AG04449 (cell line): ENCODE measurements at places on chromosomes 1 and 21.

GRCh38 chr1:160522622-160523345 lies at the start of gene SLAMF6:
Gene SLAMF6 (minus strand): TSS chr1:160523255. CDS start chr1:160523192, 63 bp downstream.
- no peak for DNase-seq

- DNase-seq: no peak
Observed at GRCh38 chr1:169776440-169776839, 18.3 kb downstream of the METTL18 start.

DNA sequence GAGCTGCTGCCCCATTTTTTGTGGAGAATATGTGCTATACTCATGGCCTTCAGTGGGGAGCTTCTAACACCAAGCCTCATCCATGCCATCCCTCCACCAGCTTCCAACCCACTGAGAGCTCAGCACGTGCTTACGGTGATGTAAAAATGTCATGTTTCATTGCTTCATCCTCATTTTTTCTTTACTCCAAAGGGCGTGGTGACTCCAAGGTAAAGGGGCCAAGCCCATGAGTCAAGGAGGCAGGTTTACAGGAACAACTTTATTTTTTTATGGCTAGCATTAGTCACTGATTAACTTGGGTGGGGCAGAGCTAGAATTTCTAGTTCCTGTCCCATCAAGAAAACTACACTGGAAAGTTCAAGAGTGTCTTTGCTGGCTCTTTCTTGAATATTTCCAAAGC lies at the start of gene C1orf226:
Gene C1orf226, plus strand, starts transcription at position 346 of the 400 bp plus-strand sequence. CDS start 174 bp downstream, outside the sequence.
- no peak for DNase-seq

GRCh38 chr1:172719694-172720138 lies 60.8 kb downstream of the FASLG start:
- no peak for DNase-seq

GRCh38 chr1:246971090-246971721 lies 36.7 kb downstream of the ZNF695 start:
- no peak for DNase-seq

DNA sequence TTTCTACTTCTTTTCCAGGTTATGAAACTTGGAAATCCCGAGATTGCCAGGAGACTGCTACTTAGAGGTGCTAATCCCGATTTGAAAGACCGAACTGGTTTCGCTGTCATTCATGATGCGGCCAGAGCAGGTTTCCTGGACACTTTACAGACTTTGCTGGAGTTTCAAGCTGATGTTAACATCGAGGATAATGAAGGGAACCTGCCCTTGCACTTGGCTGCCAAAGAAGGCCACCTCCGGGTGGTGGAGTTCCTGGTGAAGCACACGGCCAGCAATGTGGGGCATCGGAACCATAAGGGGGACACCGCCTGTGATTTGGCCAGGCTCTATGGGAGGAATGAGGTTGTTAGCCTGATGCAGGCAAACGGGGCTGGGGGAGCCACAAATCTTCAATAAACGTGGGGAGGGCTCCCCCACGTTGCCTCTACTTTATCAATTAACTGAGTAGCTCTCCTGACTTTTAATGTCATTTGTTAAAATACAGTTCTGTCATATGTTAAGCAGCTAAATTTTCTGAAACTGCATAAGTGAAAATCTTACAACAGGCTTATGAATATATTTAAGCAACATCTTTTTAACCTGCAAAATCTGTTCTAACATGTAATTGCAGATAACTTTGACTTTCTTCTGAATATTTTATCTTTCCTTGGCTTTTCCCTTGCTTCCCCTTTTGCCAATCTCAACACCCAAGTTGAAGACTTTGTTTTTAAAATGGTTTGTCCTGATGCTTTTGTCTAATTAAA lies 4.0 kb downstream of the CDKN2C start:
- DNase-seq: no peak

DNA sequence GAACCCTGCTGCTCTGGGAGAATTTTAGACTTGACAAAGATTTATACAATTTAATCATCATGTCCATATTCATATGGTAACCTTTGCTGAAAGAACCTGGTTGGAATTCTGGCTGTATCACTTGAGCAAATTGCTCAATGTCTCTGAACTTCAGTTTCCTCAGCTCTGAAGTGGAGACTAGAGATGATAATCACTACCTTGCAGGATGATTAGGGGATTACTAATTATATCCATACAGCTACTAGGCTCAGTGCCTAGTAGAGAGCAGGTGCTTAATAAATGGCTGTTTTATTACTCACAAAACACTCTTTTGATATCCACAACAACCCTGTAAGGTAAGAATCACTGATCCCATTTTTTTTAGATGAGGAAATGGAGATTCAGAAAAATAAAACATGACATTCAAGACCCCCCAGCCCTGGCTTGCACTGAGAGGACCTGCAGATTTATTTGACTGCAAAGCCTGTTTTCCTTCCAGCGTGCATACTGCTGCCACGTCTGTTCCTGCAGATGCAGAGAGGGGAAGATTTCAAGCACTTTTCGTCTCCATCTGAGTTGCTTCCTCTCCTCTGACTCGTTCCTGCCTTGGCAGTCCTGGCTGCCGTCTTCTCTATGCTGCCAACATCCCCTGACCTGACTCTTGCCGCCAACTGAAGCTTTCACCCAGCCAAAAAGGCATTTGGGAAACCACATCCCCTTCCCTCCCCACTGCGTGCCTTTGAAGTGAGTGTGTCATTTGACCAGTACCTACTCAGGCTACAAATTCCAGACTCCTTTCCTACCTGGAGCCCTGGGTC lies 203.0 kb downstream of the PLPP3 start:
- DNase-seq: no peak

- no peak for DNase-seq
Observed at GRCh38 chr1:158095737-158096335, 84.9 kb upstream of the CD1D start.

- DNase-seq: no peak
Observed at GRCh38 chr1:23931491-23931880, 18.3 kb upstream of the CNR2 start.

GRCh38 chr1:116753312-116753711 lies 918 bp upstream of the CD2 start:
- DNase-seq: no peak

- no peak for DNase-seq
Observed at GRCh38 chr1:7076572-7076971, 291.3 kb downstream of the CAMTA1 start.
